CD4-positive, alpha-beta T cell treated with Interleukin-15 for 1 hour (primary cell): ENCODE measurements at places on chromosomes 1 and 21.
A peak's percentile ranks its signal among the peaks of the same experiment; 100 is the strongest.

DNA sequence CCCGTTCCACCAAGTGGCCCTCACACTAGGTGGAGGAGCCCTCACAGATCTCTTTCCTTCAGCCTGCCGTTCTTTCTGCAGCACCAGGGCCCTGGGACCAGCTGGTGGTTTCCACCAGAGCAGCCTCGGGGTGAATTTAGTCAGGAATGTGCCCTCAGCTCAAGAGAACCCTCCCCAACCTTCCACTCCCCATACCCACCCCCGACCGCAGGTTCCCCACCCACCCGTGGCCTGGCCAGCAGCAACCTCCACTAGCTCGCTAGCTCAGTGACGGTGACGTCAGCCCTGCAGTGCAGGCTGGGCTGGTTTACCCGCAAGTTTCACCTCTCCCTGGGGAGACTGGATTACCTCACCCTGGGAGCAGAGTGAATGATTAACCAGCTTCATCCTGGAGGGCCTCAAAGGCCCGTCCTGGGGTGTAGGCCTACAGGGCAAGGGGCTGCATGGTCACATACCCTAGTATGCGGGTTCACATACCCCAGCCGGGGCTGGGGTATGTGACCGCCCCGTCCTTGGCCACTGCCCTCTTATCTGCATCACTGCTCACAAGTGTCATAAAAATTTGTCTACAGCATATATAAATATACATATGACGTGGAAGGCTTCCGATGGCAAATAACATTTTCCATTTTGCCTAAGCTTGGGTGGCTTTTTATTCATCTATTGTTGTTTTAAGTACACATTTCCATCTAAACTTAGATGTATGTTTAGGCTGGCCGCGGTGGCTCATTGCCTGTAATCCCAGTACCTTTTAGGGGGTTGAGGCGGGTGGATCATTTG is 24.5 kb downstream of the ELF3 start:
- no peak for DNase-seq

GRCh38 chr1:10939654-10940450 is 72.6 kb upstream of the TARDBP start:
- DNase-seq = no peak

DNA sequence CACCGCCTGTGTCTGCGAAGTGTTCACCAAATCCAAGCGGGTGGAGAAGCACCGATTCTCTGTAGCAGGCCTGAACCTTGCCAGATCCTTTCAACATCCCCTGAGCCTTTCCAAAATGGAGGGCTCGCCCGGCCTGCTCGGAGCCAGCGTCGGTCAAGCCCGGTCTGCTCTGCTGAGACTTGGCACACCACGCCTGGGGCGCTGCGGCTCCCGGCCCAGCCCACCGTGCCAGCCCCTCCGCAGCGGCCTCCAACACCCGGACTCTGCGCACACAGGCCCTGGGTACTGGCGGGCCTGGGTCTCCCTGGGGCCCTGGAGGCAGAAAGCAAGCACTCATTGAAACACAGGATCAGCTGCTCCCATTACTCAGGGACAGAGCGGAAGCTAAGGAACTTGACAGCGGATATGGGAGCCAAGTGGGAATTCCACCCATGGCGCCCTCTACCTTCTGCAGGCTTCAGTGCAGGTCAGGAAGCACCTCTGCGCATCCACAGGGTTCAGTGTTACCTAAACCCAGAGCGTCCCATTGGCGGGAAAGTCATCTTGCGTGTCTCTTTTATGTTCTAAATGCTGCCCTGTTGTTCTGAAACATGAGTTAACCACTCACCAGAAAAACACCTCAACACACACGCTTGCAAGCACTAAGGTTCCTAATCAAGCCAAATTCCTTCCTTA is 159.9 kb downstream of the ZBTB18 start:
- no peak for DNase-seq

DNA sequence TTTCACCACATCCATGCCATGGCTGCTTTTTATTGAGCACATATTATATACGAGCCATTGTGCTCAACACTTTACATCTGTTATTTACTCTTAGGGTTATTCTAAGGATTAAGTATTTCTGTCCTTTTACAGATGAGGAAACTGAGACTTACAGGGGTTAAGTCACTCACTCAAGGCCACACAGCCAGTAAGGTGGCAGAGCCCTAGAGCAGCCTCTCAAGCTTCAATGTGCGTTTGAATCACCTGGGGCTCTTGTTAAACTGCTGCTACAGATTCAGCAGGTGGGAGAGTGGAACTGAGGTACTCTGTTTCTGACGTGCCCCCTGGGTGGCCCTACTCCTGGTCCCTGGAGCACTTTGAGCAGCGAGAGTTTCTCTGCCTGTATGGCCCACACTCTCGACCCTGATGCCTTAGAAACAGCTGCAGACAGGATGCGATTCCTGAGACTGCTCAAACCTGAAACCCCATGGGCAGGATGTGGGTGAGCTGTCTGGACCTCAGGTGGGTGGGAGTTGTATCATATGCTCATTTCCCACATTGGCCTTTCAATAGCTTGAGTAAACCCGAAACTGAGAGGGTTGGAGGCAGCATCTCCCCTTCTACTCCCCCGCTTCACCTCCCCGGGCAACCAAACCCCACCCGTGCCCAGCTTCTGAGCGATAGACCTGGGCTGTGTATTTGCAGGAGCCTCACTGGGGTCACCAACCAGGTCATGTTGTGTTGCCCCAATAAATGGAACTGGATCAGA is 59.3 kb downstream of the MAN1C1 start:
- peak; percentile 60 for DNase-seq

DNA sequence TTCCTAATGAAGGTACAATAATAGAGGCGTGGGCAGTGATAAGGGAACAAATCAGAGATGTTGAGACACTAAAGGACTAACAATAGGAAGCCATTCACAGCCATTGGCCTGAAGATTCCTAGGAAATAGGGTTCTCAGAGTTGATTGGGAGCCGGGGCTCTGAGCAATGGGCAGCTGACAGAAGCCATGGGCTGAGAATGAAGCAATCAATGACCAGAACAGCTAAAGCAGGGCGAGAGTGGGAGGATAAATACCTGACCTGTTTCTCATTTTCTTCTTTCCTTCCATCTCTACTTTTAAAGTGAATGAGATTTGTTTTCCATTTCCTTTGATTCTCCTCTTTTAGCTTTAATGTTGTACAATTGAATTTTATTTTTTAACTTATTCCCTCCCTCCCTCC is 774.7 kb upstream of the ADGRL4 start:
- DNase-seq = no peak

DNA sequence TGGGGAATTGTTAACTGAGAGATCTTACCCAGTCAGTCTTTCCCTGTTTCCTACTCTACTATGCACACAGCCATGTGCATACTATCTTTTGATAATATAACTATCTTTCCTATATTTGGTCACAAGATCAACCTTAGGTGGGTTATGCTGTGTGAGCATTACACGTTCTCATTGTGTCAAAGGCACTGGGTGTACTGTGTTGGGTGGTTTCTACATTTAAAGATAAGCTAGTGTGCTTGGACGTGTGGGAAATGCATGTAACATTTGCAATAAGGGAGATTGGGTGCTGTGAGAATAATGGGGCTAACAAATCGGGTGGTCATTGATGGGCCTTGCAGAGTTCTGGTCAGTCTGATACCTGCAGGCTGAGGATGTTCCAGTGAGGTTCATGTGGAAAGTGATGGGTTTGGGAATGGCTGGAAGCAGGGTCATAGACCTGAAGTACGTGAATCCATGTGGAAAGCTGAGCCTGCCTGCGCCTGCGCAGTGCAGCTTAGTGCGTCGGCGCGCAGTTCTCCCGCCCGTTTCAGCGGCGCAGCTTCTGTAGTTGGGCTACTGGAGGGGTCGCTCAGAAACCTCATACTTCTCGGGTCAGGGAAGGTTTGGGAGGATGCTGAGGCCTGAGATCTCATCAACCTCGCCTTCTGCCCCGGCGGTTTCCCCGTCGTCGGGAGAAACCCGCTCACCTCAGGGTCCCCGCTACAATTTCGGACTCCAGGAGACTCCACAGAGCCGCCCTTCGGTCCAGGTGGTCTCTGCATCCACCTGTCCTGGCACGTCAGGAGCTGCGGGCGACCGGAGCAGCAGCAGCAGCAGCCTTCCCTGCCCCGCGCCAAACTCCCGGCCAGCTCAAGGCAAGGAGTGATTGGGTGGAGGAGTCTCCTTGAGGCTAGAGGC is at the start of gene MSH4:
Gene MSH4, plus strand, starts transcription at position 507 of the 897 bp plus-strand sequence. Its CDS starts 104 bp downstream, at position 611.
- no peak for DNase-seq

- no peak for DNase-seq
Observed at GRCh38 chr1:187281085-187281484, 452.3 kb downstream of the PLA2G4A start.

DNA sequence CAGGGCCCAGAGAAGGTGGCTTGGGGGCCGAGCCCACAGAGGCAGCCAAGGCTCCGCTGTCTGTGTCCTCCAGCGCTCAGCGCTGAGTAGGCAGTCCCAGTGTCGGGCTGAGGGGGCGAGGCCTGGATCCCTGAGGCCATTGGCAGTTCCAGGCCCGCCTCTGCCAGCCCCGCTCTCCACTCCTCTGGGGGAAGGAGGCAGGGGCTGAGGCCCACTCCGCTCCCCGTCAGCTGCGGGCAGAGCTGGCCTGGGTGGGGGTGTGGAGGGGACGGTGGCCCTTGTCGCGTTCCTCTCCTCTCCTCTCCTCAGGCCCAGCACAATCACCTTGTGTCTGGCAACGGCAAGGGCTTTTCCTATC is 132.8 kb downstream of the CASZ1 start:
- no peak for DNase-seq

- no peak for DNase-seq
Observed at GRCh38 chr1:208344202-208344857, 100.1 kb upstream of the PLXNA2 start.
